Mucosa of gallbladder (tissue), 1 donor: ENCODE measurements at places on chromosomes 6 and 20.

DNA sequence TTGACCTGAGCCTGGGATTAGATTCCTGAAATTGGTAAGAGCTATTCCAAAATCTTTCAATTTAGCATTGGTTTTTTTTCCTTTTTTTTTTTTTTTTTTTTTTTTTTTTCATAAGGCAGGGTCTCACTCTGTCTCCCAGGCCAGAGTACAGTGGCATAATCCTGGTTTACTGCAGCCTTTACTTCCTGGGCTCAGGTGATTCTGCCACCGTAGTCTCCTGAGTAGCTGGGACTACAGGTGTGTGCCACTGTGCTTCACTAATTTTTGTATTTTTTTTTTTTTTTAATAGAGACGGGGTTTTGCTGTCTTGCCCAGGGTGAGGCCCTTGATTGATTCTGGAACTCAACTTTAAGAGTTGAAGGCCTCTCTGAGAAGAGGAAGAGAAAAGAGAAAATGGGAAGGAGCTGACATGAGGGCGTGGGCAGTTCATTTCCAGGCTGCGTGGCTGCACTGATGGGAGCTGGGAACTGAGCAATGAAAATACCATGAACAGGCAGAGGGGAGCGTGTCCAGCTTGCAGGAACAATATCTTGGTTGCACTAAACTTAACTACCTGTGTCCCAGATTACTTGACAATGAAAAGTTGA lies 24.6 kb downstream of the KDM1B start:
- DNase-seq = no peak

DNA sequence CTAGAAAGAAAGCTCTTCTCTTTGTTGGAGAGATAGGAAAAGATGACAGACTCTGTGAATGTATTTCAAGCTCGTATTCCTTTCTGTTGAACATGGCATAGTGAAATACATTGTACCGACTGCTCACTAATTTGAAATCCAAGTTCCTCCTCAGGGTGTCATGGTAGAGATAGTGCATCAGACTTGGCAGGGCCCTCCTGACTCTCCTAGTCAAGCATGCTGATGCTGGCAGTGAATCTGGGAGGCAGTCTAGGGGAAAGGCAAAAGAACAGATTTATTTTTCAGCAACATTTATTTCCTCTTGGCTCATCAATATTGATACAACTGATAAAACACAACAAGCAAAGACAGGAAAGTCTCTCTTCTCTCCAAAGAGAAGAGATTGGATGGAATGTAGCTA lies 356.3 kb upstream of the IRAK1BP1 start:
- DNase-seq = no peak

- DNase-seq = no peak
Measured at GRCh38 chr20:31788578-31788977, 30.6 kb upstream of the MYLK2 start.

DNA sequence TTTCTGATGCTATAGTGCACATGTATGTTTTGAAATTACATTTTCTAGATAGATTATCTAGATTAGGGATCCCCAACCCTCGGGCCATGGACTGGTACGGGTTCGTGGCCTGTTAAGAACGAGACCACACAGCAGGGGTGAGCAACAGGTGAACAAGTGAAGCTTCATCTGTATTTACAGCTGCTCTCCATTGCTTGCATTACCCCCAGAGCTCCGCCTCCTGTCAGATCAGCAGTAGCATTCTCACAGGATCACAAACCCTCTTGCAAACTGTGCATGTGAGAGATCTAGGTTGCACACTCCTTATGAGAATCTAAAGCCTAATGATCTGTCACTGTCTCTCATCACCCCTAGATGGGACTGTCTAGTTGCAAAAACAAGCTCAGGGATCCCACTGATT lies 10.4 kb downstream of the CEP57L1 start:
- DNase-seq = no peak

DNA sequence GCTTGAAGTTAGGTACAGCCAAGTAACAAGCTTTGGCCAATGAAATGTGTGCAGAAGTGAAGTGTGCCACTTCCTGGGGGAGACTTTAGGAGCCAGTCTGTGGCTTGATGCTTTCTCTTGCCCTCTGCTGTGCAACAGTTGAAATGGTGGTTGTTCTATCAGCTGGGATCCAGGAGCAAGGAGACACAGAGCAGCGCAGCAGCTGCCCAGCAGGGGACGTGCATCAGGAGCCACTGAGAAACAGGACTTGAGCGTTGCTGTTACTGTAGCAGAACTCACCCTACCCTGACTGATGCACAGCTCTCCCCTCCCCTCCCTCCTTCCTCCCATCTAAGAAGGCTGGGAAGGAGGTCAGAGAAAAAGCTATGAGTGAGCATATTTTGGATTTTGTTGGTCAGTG lies 18.9 kb upstream of the CCN5 start:
- DNase-seq = no peak

- DNase-seq = no peak
Measured at GRCh38 chr6:109872968-109873545, 105.1 kb upstream of the GPR6 start.

DNA sequence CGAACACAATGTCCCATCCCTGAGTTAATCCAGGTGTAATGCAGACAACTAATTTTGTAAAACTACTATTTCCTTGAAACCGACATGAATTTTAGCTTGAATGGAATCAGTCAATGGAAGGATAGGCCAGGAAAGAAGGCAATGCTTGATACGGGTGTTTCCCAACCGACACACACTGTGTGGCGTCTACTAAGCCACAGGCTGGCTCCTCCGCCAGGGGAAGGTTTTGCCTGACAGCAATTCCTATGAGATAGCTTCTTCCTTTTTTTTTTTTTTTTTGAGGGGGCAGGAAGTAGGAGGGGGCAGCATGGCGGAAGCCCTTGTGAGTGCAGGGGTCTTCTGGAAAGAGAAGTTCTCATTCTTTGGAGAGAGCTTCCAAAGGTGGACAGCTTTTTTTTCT lies 12.0 kb upstream of the LAMA4 start:
- DNase-seq = no peak

- peak; percentile 41 for DNase-seq
Measured at GRCh38 chr6:119078376-119079282, at the start of gene FAM184A. TSS of gene FAM184A (minus strand) at chr6:119078664. CDS start at chr6:119078299, 365 bp downstream.

- peak; percentile 0 for DNase-seq
Measured at GRCh38 chr20:32920530-32921298, 62.0 kb downstream of the EFCAB8 start.

GRCh38 chr6:169169375-169169774 lies 84.3 kb downstream of the THBS2 start:
- no peak for DNase-seq

GRCh38 chr20:41889844-41890224 lies 271.7 kb upstream of the CHD6 start:
- DNase-seq = peak; percentile 81

GRCh38 chr6:33742092-33742491 lies 4.6 kb downstream of the IP6K3 start:
- no peak for DNase-seq

- peak; percentile 67 for DNase-seq
Measured at GRCh38 chr20:23622839-23623343, 14.9 kb downstream of the CST3 start.

GRCh38 chr6:156852147-156852857 lies 75.1 kb downstream of the ARID1B start:
- DNase-seq = no peak

GRCh38 chr20:1696521-1697209 lies 39.1 kb upstream of the SIRPG start:
- no peak for DNase-seq

- no peak for DNase-seq
Measured at GRCh38 chr6:152004036-152004566, 196.6 kb downstream of the ESR1 start.

- DNase-seq = no peak
Measured at GRCh38 chr6:79094938-79095337, 16.9 kb upstream of the PHIP start.

DNA sequence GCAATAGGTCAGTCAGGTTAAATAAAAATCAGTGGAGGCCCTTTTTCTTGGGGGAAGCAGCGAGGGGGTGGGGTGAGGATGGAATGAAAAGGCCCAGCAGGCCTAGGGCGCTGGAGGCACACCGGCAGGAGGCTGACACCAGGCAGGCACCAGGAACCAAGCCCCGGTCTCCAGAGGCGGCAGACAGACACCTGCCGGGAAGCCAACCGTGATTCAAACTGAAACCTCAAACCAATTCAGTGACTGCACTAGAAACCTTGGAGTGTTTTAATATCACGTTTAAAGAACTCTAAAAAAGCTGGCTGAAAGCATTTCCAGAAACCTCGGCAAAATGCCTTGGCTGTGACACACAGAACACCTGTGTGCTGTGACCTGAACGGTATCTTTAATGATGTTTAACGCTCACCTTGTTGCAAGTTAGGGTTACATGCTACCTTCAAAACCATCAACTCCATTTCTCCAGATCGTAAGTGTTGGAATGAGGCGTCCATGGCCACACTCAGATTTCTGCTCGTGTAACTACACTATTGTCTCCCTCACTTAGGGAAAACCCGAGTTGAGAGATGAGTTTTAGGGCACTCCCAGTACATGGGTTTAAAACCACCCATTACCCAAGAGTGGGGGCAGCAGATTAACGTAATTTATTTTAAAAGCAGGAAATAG lies 27.2 kb downstream of the DIDO1 start:
- no peak for DNase-seq

- DNase-seq = peak; percentile 54
Measured at GRCh38 chr6:143536461-143536865, 24.9 kb upstream of the FUCA2 start.

DNA sequence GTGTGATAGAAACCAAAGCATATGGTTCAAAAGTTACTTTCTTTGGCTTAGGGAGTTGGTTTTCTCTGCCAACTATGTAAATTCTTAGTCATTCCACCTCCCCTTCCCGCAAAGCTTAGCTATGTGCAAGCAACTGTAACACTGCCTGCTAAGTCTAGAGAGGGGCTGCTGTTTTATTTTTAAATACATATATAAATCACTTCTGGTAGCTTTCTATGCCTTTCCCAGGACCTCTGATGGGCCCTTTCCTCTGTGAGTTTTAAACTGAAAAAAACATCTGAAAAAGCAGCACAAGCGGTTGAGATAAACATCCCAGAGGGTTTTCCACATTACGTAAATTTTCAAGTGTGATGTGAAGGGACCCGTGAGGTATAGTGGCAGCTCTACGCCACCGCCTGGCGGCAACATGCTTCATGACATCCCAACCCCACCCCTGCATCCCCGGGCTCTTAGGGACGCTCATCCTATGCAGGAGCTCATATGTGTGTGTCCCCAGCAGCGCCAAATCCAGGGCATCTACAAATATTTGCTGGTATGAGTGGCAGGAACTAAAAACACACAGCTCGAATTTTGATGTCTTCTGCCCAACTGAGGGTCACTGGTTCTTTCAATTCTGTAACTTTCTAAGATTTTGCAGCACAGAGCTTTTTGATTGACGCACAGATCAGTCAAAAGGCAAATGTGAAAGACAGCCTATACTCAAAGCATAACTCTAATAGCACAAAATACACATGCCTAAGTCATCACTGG lies 12.7 kb downstream of the SAYSD1 start:
- DNase-seq = peak; percentile 20

DNA sequence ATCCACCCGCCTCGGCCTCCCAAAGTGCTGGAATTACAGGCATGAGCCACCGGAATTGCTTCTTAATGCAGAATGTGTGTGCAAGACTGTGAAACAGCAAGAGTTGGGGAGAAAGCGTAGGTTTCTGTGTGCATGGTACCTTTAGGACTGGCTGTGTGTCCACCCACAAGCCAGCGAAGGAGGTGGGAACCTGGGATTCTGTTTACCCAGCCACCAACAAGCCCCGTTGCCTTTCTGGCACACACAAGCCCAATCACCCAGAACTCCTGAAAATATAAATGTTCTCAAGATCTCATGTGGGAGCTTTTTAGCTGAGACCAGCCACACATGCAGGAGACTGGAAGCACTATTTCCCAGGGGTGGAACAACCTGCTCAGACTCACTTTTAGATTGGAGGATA lies 4.9 kb upstream of the RNF24 start:
- DNase-seq = no peak

GRCh38 chr20:53736757-53737395 lies 143.2 kb upstream of the ZNF217 start:
- DNase-seq = no peak

DNA sequence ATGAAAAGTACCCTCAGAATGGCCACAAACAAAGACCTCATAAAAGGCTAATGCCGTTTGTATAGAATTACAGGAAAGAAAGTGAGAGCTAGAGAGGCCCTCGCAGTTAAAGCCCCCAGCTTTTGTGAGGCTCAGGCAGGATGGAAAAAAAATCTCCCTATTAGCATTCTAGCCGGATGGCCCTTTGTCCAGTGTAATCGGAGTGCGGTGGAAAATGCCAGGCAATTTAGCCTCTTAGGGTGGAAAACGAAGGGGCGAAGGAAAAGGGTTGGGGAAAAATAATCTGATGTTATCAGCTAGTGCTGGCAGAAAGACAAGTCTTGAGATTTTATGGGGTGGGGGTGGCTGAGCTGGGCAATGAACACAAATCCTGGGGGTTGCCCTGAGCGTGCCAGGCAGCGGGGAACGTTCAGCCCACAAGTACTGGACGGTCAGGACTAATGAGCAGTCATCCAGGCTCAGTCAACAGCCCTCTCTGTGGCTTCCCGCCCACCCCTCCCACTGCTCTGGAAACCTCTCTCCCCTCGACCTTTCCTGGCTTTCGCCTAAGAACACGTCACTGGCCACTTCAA lies 92.4 kb downstream of the PSMG4 start:
- no peak for DNase-seq

DNA sequence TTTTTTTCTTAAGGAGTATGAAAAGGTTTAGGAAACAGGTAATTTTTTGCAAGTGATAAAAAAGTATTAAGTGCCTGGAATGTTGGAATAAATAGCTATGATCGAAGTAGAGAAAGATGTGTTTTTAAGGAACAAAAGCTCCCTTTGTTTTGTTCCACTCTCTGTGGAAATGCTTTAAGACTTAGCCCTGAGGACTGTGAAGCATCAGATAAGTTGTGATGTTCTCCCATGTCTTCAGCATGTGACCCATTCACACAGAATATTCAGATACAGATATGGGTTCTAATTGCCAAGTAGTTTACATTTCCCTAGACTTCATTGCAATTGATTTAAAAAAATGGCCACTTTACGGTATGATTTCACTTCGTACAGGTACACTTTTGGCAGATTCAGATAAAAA lies 80.6 kb downstream of the KCNQ5 start:
- no peak for DNase-seq

DNA sequence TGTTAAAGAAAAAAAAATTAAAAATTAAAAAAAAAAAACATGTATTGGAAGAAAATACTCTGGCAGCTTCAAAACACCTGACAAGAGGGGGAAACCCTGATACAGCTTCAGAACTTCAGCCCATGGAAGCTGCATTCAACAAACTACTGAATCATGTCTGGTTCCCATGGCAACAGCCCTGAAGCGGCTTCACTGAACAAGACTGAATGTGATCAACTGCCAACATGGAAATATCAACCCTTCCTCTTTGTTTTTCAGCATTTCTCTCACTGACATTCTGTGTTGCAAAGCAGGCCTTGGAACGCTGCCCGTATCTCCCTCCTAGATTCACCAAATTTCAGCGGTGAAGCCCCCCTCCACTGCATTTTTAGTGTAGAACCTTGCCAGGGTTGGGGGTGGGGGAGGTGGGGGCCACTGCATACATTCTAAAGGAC lies 91.3 kb upstream of the SHLD1 start:
- DNase-seq = peak; percentile 62

DNA sequence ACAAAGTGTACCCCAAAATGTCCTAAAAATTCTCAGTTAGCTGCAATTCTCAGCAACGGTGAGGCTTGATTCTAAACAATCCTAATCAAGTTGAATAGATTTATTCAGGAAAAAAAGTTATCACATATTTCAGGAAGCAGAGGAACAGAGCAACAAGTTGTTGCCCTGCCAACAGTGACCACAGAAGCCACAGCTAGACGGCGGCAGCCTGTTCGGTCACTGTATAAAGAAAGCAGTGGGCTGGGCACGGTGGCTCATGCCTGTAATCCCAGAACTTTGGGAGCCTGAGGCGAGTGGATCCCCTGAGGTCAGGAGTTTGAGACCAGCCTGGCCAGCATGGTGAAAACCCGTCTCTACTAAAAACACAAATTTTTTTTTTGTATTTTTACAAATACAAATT lies 171.2 kb upstream of the BMP5 start:
- DNase-seq = peak; percentile 16
